ENCODE measurements at places on chromosomes 4 and X. TPM values are rescaled to one million over a fixed set of nuclear protein-coding genes. Genes with fewer than 3 reads are reported as not detected.

Gene NAT8L
- 3.0 TPM for total RNA-seq

Gene NDST3
- total RNA-seq = not detected

GRCh38 chrX:71251466-71251973 lies 2.4 kb downstream of the ZMYM3 start:
- DNase-seq = no peak

- no peak for DNase-seq
Measured at GRCh38 chr4:169068423-169068822, 58.4 kb upstream of the CBR4 start.

GRCh38 chr4:108466936-108467902 lies 153.2 kb upstream of the RPL34 start:
- no peak for DNase-seq

Gene YIPF7
- 0.45 TPM for total RNA-seq

All from ovary (tissue), 10 donors.